Activated CD8-positive, alpha-beta memory T cell treated with anti-CD3 and anti-CD28 coated beads for 48 hours (primary cell): ENCODE measurements at places on chromosomes 16 and 17.

- no peak for DNase-seq
Measured at GRCh38 chr16:89922477-89922883, 662 bp upstream of the TUBB3 start.

DNA sequence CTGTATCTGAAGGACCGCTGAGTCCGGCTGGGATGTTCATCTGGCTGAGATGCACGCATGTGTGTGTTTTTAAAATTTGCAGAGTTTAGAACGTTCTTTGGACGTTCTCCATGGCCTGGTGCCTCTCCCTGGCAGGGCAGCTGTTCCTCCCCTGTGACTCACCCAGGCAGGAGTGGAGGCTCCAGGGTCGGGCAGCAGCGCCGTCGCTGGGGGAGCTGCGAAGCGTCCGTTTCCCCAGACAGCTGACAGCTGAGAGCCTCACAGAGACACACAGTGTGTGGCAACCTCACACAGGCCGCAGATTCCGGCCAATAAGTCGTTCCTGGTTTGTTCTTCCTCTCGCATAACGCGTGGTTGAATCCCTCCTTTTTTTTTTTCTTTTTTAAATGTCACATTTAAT lies 80.6 kb downstream of the OR1D5 start:
- no peak for DNase-seq

DNA sequence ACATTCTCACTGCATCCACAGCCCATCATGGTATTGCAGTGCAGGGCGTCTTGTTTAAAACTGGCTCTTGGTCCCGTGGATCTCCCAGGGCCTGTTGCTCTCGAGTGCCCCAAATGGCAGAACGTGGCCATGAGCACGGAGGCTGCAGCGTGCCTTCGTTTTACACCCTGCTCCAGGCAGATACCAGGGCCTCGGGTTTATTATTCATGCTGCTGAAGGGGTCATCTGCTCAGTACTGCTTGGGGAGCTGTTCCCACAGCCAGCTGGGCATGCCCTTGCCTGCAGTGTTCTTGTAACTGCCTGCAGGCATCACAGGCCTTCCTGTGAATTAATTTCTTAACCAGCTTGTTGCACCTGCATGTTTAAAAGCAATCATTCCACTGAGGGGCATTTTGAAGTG lies 129.7 kb upstream of the CHMP6 start:
- no peak for DNase-seq

GRCh38 chr16:81896902-81897301 lies 114.4 kb downstream of the SDR42E1 start:
- no peak for DNase-seq

- DNase-seq: no peak
Measured at GRCh38 chr17:31815212-31815730, 43.8 kb downstream of the COPRS start.

GRCh38 chr16:2236337-2237101 lies at the start of gene DNASE1L2:
DNASE1L2 (plus strand) TSS chr16:2236444; CDS start chr16:2236817, 373 bp downstream.
- DNase-seq: no peak

DNA sequence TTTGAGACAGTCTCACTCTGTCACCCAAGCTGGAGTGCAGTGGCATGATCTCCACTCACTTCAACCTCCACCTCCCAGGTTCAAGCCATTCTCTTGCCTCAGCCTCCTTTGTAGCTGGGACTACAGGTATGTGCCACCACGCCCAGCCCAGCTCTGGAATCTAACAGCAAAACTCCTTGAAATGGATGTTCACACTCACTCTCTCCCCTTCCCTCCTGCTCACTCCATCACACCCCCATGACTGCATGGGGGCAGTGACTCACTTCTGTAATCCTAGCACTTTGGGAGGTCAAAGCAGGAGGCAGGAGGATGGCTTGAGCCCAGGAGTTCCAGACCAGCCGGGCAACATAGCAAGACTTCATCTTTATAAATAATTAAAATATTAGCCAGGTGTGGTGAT lies 11.1 kb upstream of the TFAP4 start:
- no peak for DNase-seq

GRCh38 chr16:4404967-4405696 lies 11.3 kb downstream of the CORO7 start:
- DNase-seq: no peak

- no peak for DNase-seq
Measured at GRCh38 chr16:70659953-70660671, 13.8 kb downstream of the IL34 start.

- DNase-seq: no peak
Measured at GRCh38 chr17:78925662-78926555, 722 bp upstream of the TIMP2 start.

DNA sequence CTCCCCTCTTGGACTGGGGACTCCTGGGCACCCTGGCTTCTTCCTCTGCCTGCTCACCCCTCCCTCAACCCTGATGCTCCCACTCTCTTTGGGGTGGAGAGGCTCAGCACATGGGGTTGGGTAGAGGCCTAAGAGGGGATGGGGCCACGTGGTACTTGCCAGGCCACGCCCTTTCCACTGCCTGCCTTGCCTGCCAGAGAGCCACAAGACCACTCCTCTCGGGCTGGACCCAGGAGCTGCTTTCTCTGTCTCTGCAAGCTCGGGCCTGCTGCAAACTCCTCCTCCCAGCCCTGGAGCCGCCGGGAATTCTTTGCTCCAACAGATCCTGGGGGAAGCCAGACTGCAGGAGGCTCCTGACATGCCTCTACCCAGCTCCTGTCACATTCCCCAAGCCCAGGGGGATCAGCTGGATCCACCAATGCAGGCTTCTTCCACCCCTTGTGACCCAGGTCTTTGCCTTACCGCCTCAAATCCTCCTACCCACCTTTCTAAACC lies 11.8 kb downstream of the DLX4 start:
- no peak for DNase-seq

DNA sequence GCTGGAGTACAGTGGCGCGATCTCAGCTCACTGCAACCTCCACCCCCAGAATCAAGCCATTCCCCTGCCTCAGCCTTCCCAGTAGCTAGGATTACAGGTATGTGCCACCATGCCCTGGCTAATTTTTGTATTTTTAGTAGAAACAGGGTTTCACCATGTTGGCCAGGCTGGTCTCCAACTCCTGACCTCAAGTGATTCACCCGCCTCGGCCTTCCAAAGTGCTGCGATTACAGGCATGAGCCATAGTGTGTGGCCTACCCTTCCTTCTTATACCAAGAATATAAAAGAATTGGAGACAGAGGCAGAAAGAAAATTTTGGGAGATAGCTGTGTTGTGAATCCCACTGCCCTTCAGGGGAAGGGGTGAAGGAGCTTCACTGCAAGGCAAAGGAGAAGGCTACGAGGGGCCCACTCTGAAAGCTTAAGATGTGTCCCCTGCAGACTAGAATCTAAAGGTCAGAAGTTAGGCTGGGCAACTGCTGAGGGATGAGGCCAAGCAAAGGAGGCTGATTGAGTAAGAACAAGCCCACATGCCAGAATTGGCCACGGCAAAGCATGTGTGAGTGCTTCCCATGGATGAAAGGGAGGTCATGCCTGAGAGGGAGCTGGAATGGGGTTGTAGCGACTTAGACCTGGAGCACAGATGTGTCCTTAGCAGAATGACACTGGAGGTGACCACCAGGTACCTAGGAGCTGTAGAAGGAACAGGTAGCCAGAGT lies 8.4 kb upstream of the CRYBA1 start:
- no peak for DNase-seq

GRCh38 chr17:32549559-32549958 lies 62.8 kb downstream of the CDK5R1 start:
- no peak for DNase-seq

DNA sequence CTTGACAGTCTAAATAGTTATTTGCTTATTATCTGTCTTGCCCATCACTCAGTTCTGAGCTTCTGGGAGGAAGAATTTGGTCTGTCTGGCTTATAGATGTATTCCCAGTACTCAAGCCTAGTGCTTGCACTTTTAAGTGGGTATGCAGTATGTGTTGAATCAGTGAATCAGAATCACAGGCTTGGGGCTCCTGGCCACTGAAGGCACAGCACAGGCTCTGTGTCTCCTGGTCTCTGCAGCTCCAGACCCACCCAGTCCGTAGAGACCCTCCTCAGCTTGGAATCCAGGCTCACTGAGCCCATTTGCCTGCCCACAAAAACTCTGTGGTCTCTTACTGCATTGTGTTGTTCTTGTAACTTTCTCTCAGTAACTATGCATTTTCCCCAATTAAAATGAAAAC lies 19.3 kb upstream of the CFAP20 start:
- no peak for DNase-seq

DNA sequence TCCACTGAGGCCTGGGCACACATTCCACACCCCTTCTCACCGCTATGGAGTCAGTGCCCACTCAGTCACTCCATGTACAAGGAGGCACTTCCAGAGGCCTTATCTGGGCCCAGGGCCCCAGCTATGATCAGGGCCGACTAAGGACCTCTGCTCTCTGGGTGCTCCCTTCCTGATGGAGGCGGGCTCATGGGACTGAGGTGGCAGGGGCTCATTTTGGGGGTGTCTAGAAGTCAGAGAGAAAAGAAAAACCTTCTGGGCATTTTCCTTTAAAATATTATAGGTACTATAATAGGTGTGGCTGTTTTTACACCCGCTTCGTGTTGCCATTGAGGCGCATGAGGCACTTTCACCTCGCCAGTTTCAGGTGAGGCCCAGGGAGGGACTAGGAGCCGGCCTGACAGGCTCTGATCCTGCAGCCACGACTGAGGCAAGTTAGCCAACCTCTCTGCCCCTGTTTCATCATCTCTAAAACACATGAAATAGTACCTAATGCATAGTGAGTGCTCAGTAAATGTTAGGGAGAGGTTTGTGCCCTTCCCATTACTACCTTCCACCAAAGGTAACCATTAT lies 14.4 kb downstream of the B9D1 start:
- no peak for DNase-seq

DNA sequence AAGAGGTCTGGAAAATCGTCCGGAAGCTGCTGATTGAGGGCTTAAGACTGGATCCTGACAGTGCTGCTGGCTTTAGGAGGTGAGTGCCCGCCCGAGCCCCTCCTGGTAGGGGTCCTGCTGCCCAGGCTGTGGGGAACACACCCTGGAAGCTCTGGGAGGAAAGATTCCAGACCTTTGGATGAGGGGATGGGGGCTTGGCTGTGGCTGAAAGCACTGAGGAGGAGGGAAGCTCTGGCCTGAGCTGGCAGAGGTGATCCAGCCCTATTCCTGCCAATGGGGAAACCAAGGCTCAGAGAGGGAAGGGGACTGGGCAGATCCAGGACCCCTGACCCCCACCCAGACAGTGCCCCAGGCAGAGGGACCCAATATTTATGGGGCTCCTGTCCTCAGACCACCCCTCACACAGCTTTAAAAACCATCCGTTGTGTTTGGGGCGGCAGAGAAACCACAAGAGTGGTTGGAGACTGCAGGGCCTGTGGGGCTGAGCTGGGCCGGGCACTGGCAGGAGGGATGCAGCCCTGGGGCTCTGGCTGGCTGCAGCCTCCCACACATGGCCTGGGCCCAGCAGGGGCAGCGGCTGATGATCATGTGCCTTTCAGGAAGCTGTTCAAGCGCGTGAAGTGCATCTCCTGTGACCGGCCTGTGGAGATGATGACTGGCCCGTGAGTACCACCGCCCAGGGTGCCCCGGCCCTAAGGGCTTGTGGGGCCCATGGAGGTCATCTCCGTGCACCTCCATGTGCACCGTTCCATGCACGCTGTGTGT lies 22.8 kb downstream of the UBALD1 start:
- DNase-seq: no peak
